Activated naive CD4-positive, alpha-beta T cell treated with anti-CD3 and anti-CD28 coated beads for 36 hours (primary cell): ENCODE measurements at places on chromosomes 6 and 20.
A peak's percentile ranks its signal among the peaks of the same experiment; 100 is the strongest.

- no peak for DNase-seq
Observed at GRCh38 chr6:79665725-79666551, 34.8 kb downstream of the SH3BGRL2 start.

DNA sequence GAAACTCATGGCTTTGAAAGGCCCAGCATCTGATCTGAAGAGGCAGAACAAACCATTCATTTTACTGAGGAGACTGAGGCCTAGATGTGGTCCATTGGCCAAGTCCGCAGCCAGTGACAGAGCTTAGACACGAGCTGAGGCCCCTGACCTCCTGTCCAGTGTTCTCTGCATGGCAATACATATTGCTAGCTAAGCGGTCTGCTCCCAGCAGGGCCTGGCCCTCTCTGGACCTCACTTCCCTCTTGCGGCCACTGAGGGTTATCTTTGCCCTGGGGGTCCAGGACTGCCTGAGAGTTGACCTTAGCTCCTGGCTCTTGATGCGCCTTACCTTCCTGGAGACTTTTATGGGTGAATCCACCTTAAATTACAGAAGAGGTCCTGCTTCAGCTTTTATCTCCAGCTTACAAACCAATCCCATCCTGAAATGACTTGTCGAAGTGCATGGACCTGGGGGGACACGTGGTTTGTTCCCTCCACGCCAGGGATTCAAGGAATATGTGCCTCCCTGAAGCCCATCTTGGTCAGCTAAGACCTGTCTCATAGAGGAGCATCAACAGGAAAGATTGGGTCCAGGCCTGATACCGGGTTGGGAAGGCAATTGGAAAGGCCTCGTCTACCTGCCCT is 75.6 kb downstream of the CNBD2 start:
- DNase-seq = no peak

GRCh38 chr20:5825130-5825719 is 75.0 kb downstream of the SHLD1 start:
- no peak for DNase-seq

DNA sequence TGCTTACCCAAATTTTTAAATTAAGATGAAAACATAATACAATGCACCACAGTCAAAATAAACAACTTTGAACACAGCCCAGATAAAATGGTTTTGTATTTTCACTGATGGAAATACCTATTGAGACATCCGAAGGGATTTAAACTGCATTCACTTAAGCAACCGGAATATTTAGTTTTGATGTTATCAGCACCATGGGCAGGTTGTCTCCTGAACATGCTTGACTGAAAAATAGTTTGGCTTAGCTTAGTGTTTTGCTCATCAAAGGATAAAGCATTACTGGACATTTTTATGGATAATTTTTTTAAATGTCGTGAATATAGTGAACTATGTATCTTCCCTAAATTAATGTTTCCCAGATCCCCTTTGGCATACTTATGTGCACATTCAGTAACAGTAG is 177.5 kb downstream of the GJA1 start:
- DNase-seq = no peak

DNA sequence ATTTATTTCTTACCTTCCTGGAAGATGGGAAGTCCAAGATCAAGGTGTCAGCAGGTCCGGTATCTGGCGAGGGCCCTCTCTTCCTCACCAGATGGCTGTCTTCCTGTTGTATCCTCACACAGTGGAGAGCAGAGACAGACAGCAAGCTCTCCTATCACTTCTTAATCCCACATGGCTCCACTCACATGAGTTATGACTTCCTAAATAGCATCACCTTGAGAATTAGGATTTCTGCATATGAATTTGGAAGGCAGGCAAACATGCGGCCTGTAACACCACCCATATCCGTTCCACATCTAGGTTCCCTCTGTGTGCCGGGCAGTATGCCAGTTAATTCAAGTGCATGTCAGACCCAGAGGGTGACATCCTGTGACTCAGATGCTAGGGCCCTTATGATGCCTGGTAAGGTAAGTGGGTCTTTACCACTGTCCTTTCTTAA is 2.1 kb downstream of the RAET1E start:
- DNase-seq = peak; percentile 76

GRCh38 chr6:39344821-39345280 is 22.3 kb upstream of the KCNK16 start:
- DNase-seq = no peak

- no peak for DNase-seq
Observed at GRCh38 chr20:49507741-49508434, 25.4 kb upstream of the KCNB1 start.

DNA sequence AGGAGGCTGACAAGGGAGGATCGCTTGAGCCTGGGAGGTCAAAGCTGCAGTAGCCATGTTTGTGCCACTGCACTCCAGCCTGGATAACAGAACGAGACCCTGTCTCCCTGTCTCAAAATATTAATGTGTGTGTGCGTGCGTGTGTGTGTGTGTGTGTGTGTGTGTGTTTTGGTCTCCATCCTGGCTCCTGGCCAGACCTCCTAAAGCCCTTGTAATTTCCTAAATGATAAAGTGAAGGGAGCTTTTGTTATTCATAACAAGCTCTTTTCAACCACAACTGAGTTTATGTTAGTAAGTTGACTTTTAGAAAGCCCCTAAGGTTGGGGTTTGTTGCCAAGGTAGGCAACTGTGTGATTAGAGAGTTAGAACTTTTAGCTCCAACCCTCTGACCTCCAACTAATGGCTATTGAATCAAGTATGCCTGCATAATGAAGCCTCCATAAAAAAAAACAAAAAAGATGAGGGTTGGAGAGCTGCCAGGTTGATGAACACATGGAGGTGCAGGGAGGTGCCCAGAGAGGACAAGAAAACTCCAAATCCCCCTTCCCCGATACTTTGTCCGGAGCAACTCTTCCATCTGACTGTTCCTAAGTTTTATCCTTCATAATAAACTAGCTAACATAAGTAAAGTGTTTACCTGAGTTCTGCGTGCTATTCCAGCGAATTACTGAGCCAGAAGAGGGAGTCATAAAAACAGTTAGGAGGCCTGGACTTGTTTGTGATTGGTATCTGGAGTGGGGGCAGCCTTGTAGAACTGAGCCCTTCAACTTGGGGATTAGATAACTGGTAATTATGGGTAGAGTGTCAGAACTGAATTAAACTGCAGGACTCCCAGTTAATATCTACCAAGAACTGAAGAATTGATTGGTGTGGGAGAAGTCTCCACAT is 5.3 kb upstream of the AIF1 start:
- DNase-seq = no peak

- DNase-seq = no peak
Observed at GRCh38 chr6:147611992-147612391, 103.5 kb downstream of the SAMD5 start.

- no peak for DNase-seq
Observed at GRCh38 chr6:20678831-20679352, 144.6 kb downstream of the CDKAL1 start.

- no peak for DNase-seq
Observed at GRCh38 chr6:33592280-33592594, 12.2 kb upstream of the BAK1 start.

GRCh38 chr6:157514659-157515496 is 133.9 kb downstream of the ZDHHC14 start:
- DNase-seq = no peak

- DNase-seq = no peak
Observed at GRCh38 chr20:56222945-56223344, 25.6 kb upstream of the MC3R start.

GRCh38 chr20:17895641-17896171 is 72.9 kb downstream of the SNX5 start:
- DNase-seq = peak; percentile 86

DNA sequence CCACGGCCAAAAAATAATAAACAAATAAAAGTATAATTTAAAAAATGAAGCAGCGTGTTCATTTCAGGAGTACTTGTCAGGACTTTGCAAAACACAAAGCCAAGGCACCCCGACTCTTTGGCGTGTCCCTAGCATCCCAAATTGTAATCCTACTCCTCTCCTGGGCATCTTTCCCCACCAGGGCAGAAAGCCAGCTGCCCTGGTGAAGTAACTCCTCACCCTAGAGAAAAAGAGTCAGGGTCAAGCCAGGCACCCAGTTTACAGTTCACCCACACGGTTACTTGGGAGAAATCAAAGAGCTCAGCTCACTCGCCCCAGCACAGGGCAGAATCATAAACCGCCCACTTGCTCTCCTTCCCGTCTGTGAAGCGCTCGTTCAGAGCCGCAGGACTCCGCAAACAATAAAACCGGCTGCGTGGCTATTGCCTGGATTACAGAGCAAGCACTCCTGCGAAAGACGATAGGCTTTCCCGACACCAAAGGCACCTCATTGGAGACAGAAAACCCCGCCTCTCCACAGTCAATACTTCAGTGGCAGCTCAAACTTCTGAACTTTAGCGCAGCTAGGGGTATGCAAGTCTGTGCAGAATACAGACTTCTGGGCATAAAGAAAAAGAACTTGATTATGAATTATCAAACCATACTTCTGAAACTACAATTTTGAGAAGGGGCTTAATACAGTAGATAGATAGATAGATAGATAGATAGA is 73.0 kb upstream of the NHSL1 start:
- DNase-seq = peak; percentile 25

DNA sequence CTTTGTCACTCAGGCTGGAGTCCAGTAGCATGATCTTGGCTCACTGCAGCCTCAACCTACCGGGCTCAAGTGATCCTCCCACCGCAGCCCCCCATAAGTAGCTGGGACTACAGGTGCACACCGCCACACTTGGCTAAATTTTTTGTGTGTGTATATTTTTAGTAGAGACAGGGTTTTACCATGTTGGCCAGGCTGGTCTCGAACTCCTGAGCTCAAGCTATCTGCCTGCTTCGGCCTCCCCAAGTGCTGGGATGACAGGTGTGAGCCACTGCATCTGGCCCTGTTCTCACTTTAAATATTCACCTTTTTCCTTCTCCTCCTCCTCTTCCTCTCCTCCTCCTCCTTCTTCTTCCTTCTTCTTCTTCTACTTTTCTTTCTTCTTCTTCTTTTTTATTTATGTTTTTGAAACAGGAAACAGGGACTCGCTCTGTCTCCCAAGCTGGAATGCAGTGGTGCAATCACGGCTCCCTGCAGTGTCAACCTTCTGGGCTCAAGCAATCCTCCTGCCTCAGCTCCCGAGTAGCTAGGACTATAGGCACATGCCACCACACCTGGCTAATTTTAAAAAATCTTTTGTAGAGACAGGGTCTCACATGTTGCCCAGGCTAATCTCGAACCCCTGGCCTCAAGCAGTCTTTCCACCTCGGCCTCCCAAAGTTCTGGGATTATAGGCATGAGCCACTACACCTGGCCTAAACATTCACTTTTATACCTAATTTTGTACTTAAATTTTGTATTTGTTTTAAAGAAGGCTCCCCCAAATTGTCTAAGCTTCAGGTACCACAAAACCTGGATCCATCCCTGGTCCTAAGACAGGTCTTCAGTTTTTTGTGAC is 47.2 kb upstream of the NCOA3 start:
- no peak for DNase-seq

DNA sequence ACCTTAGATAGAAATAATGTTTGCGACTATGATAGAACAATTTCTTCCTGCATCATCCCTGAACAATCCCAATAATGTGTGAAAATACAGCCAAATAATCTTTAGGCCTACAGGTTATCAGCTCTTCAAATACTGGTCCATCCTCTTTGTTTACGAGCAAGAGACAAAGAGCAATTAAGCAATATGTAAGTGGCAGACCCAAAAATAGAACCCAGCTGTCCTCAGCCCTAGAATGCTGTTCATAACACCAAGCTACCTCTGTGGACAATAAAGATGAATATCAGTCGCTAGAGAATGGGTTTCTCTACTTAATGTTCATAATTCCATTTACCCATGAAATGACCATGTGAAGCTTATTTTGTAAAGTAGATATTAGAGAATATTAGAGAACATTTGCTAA is 28.4 kb upstream of the OSTM1 start:
- no peak for DNase-seq

GRCh38 chr6:15313367-15313766 is 67.5 kb downstream of the JARID2 start:
- DNase-seq = no peak

- DNase-seq = no peak
Observed at GRCh38 chr6:45844986-45845385, 170.7 kb downstream of the CLIC5 start.

- DNase-seq = peak; percentile 84
Observed at GRCh38 chr20:45036044-45036755, 64.7 kb downstream of the KCNS1 start.

DNA sequence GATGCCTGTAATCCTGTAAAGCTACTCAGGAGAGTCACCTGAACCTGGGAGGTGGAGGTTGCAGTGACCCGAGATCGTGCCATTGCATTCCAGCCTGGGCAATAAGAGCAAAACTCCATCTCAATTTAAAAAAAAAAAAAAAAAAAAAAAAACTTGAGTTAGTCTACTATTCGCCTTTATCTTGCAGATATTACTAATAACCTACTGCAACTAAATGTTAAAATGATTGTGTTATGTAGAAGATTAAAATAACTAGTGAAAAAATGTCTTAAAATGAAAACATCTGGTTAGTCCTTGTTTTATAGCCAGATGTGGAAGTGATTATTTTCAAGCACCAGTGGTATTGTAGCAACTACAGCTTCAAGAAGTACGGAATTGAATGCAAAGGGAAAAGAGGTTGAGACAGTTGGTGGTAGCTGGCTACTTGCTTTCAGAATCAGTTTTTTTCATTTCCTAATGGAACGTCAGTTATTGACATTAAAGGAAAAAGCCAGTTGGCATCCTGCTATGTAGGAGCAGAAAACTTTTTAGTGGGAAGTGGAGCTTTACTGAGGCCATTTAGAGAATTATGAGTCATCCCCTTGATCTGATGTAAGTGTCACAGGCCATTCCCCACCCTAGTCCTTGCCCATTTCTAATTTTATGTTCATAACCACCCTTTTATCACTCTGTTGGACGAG is 43.8 kb upstream of the DYNLRB1 start:
- DNase-seq = no peak
